Activated B cell treated with CpG ODN at 0.5 μM for 24 hours (primary cell): ENCODE measurements at places on chromosomes 1 and 21. TPM values are rescaled to one million over a fixed set of nuclear protein-coding genes. Genes with fewer than 3 reads are reported as not detected.

DNA sequence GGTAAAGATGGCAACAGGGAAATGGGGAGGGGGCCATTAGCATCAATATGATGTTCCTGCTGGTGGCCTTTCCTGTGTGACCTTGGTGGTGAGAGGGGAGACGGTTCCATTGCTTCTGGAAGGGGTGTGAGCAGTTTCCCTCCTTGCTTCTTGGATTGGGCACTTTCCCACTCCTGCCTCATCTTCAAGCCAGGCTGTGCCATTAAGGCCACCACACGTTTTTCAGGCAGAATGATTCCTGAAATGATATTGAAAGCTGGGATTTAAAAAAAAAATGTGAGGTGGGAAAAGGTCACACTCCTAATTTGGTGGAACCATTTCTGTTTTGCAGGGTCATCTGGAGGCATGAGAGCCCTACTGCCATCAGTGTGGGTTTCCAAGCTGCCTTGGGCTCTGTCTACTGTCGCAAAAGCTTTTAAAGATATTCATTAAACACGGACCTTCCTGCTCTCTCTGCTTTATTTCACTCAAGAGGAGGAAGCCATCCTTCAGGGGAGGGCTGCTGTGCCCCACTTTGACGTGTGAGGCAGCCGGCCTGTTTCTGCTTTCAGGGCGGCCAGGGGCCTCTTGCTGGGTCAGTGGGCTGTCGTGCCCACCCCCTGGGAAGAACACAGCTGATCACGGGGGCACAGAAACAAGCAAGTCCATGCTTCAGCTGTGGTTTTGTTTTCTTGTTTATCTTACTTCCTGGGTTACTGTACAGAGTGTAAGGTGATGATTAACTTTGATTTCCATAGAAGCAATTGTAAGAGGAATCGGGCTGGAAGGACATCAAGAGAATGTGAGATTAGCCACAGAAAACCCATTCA, 8.0 kb downstream of the RIIAD1 start:
- DNase-seq: no peak

DNA sequence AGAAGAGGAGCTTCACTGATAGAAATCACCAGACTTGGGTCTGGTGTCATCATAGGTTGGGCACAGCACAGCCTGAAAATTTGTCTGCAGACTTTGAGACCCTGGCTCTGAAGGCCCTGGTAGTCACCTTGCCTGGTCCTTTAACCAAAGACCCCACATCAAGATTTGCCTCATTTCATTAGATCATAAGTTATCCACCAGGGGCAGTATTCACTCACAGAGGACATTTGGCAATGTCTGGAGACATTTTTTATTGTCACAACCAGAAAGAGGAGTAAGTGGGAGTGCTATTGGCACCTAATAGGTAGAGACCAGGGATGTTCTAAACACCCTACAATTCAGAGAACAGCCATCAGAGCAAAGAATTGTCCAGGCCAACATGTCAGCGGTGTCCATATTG, 22.1 kb upstream of the PAX7 start:
- DNase-seq: no peak

DNA sequence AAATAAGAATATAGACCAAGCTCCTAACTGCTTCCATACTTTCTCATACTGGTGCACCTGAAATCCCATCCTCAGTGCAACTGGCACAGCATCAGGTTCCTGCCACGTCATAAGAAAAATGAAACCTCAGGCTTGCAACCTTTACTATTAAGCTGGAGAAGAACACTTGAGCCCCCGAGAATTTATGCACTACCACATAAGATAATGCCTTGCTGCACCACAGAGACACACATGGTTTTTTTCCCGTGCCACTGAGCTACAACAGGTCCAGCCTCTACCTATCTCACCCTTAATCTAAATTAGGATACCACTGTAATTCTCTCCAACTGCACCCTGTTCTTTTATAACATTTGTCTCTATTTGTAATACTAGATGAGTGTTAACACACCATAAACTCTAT, 174.5 kb downstream of the DENND1B start:
- DNase-seq: no peak

DNA sequence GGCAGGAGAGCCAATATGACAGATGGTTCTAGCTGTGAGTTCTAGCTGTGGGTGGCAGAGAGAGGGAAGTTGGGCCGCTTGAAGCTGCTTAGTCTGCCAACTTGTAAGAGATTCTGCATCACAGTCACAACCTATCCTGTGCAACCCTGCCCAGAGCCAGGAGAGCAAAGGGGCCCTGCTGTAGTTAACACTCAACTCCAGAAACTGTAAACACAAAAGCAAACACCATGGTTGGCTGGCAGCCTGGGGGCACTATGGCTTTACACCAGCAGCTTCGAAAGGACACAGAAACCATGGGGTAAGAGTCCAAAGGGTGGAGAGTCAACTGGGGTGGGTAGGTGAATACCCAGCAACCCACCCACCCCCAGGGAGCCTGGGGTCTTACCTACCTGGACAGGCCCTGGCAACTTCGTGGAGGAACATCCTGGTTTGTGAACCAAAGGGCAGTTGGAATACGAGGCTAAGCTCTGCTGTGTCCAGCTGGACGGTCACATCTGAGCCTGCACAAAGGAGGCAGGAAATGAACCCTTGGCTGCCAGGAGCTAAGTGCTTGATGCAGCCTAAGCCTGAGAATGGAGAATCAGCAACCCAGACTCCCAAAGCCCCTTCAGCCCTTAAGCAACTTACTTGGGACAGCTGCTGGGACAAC, 6.4 kb downstream of the INPP5B start:
- DNase-seq: no peak

GRCh38 chr1:20448671-20449071, 37.3 kb downstream of the CAMK2N1 start:
- DNase-seq: no peak

- no peak for DNase-seq
These were observed 205.2 kb downstream of the ASTN1 start for GRCh38 chr1:176959191-176959820.

DNA sequence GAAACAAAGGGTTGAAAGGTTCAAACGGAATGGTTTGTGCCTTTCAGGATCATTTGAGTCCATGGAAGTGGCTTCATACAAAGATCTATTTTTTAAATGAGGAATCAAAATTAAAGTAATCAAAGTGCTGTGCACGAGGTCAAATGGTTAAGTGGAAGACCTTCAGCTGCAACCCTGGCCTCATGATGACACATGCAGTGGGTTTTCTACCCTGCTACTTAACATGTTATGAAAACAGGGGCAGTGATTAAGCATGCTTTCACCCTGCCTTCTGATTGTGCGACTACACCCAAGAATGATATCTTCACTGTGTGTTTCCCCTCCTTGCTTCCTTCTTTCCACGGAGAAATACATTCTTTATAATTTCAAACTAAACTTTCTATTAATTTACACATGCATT, 604.2 kb downstream of the LRRIQ3 start:
- no peak for DNase-seq

GRCh38 chr1:7086106-7086505, 300.9 kb downstream of the CAMTA1 start:
- DNase-seq: no peak

- no peak for DNase-seq
These were observed 179.9 kb upstream of the ZNF644 start for GRCh38 chr1:91201694-91202093.

The CLIC4 gene
- total RNA-seq: 98.2 and 99.8 TPM in 2 replicates

The VHLL gene
- not detected in 2 replicates for total RNA-seq

The CNTN2 gene
- total RNA-seq: not detected in 2 replicates

The ROR1 gene
- 1.8 and 2.2 TPM in 2 replicates for total RNA-seq
